ENCODE measurements at places on chromosomes 2 and 18. TPM values are rescaled to one million over a fixed set of nuclear protein-coding genes. Genes with fewer than 3 reads are reported as not detected.

- no peak overlapping the region for H3K27ac ChIP-seq
- DNase-seq = no peak
- H3K4me3 ChIP-seq = no peak overlapping the region
- H3K27me3 ChIP-seq = no peaks in the 10 kb centered on the region
- H3K36me3 ChIP-seq = peaks cover 64% of the 10 kb centered on the region
Observed at GRCh38 chr2:218255446-218255845, 5.4 kb upstream of the GPBAR1 start.

DNA sequence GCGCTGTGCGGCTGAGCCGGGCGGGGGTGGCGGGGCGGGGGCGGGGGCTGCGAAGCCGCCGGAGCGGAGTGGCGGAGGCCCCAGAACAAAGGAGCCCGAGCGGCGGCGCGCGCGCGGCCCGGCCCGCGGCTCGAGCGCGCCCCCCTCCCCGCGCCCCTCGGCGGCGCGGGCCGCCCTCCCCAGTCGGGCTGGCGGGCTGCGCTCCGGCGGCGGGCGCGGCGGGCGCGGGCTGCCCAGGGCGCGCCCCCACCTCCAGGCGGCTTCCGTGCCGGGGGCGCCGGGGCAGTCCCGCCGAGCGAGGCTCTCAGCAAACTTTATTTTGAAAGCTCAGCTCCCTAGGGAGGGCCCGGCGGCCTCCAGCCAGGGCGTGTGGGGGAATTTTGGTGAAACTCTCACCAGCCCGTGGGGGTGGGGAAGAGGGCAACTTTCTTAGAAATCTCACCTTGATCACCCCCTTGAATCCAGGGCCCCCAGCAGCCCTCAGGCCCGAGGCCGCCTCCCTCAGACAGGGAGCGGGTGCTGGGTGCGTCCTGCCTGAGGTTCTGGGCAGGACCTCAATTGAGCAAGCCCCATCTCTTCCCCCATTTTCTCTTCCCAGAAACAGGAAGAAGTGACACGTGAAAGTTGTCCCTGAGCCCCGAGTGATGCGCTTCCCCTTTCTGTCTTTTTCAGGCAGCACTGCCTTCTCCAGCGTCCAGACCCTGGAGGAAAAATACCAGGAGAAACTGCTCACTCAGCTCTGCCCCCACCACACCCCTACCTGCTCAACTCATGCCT, 786 bp downstream of the TET3 start:
- peak overlapping the region; percentile 68 for H3K4me3 ChIP-seq

- H3K36me3 ChIP-seq = no peaks in the 10 kb centered on the region
- H3K27ac ChIP-seq = no peak overlapping the region
- DNase-seq = no peak
- no peaks in the 10 kb centered on the region for H3K27me3 ChIP-seq
- no peak overlapping the region for H3K4me3 ChIP-seq
Observed at GRCh38 chr18:7855671-7856070, 288.6 kb downstream of the PTPRM start.

GRCh38 chr18:63879709-63880108, 7.8 kb upstream of the SERPINB2 start:
- H3K27ac ChIP-seq = no peak overlapping the region
- no peak overlapping the region for H3K4me3 ChIP-seq
- no peaks in the 10 kb centered on the region for H3K4me1 ChIP-seq
- H3K27me3 ChIP-seq = no peaks in the 10 kb centered on the region
- H3K36me3 ChIP-seq = no peaks in the 10 kb centered on the region

GRCh38 chr2:238573065-238573778, 146.5 kb downstream of the ASB1 start:
- no peaks in the 10 kb centered on the region for H3K36me3 ChIP-seq
- no peaks in the 10 kb centered on the region for H3K27me3 ChIP-seq
- H3K27ac ChIP-seq = no peak overlapping the region
- no peaks in the 10 kb centered on the region for H3K4me1 ChIP-seq
- no peak overlapping the region for H3K4me3 ChIP-seq
- DNase-seq = no peak

Gene VIL1
- not detected for total RNA-seq

Gene ARMC9
- total RNA-seq = 37.1 TPM
